Liver (tissue), 10 donors: ENCODE measurements at places on chromosomes 3 and 15. TPM values are rescaled to one million over a fixed set of nuclear protein-coding genes. Genes with fewer than 3 reads are reported as not detected.

DNA sequence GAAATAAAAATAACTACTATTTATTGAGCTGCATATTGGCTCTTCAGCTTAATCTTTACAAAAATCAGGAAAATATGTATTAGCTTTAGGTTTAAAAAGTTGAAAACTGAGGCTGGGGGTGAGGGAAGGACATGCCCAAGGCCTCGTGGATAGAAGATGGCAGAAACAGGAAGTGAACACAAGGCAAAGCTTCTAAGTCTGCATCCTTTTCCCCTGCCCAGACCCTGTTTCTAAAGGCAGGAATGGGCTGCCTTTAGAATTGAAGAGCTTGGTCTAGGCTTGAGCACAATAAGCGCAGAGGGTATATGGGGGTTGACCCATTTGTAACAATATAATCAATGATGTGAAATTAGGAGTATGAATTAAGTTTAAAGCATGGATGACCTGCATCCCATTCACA is 6.1 kb downstream of the CLDN18 start:
- no peak for DNase-seq
- H3K4me3 ChIP-seq, result no peak overlapping the region
- no peaks in the 10 kb centered on the region for H3K4me1 ChIP-seq
- no peaks in the 10 kb centered on the region for H3K27me3 ChIP-seq
- no peak overlapping the region for H3K27ac ChIP-seq

DNA sequence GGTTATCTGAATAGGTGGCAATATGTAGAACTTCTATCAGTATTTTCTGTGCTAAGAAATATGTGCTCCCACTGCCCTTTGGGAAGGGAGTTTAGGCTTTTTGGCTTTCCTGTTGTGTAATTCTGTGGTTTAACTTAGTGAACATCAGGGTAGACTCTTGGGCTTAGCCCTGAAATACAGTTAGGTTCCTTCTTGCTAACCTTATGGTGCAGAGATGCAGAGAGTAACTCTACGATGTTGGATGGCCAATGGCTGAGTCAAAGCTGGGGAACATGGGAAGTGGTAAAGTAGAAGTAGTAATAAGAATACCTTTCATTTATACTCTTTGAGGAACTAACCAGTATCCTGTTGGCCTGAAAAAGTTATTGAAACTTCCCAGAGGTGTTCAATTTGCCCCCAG is 80.8 kb upstream of the IL12A start:
- DNase-seq, result no peak
- no peak overlapping the region for H3K27ac ChIP-seq

DNA sequence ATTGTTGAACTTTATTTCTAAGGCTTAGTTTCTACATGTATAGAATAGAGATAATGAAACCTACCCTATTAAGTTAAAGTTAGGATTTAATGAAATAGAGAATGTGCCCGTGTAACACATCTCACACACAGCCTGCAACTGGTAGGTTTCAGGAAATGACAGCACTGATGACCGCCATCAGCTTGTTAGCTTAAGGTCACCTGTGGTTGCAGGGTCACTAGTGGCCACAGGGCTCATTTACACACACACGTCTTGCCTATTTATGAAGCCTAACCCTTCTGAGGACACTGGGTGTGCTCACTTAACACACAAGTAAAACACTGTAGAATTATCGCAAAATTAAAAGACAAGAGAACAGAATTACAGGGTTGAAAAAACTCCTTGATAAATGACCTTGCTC is 20.1 kb downstream of the CHRM5 start:
- no peaks in the 10 kb centered on the region for H3K27me3 ChIP-seq
- H3K4me3 ChIP-seq, result no peak overlapping the region
- no peaks in the 10 kb centered on the region for H3K36me3 ChIP-seq
- no peak for DNase-seq

KNG1 gene
- 785 TPM for polyA plus RNA-seq

- H3K27ac ChIP-seq, result no peak overlapping the region
- no peak overlapping the region for H3K4me3 ChIP-seq
- no peak for DNase-seq
- no peaks in the 10 kb centered on the region for H3K4me1 ChIP-seq
- no peaks in the 10 kb centered on the region for H3K36me3 ChIP-seq
Observed at GRCh38 chr15:88191812-88192165, 64.8 kb downstream of the NTRK3 start.

DNA sequence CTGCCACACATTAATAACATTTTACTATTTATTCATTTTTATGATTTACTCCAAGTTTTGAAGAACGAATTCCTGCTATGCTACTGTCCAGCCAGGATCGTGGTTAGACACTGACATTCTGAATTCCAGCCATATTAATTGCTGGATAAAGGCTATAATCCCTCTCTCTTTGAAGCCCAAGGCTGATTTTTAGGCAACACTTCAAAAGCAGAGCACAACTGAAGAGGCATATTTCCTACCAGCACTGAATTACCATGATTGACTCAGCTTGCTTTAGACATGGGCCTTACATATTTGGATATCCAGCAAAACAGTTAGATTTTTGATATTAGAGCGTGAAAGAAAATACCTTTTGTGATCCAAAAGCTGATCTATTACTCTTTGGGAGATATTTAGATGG is 205.0 kb downstream of the ZIC1 start:
- H3K27me3 ChIP-seq, result no peaks in the 10 kb centered on the region
- no peaks in the 10 kb centered on the region for H3K36me3 ChIP-seq
- no peak overlapping the region for H3K27ac ChIP-seq

- H3K4me3 ChIP-seq, result no peak overlapping the region
- no peaks in the 10 kb centered on the region for H3K27me3 ChIP-seq
- H3K36me3 ChIP-seq, result no peaks in the 10 kb centered on the region
Observed at GRCh38 chr3:187811585-187812250, 66.5 kb upstream of the BCL6 start.

- peaks cover 3% of the 10 kb centered on the region for H3K27me3 ChIP-seq
- DNase-seq, result no peak
- H3K4me3 ChIP-seq, result no peak overlapping the region
- H3K27ac ChIP-seq, result no peak overlapping the region
- no peaks in the 10 kb centered on the region for H3K36me3 ChIP-seq
Observed at GRCh38 chr3:140359233-140359995, 318.4 kb upstream of the TRIM42 start.

- H3K4me1 ChIP-seq, result peaks cover 1% of the 10 kb centered on the region
- no peaks in the 10 kb centered on the region for H3K27me3 ChIP-seq
- DNase-seq, result no peak
- no peak overlapping the region for H3K27ac ChIP-seq
Observed at GRCh38 chr3:113136071-113136470, 75.3 kb upstream of the BOC start.

DNA sequence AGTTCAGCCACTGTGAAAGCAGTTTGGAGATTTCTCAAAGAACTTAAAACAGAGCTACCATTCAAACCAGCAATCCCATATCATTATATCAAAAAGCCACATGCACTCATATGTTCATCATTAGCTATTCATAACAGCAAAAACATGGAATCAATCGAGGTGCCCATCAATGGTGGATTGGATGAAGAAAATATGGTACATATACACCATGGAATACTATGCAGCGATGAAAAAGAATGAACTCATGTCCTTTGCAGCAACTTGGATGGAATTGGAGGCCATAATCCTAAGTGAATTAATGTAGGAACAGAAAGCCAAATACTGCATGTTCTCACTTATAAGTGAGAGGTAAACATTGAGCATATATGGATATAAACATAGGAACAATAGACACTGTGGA is 32.1 kb downstream of the IMPG2 start:
- DNase-seq, result no peak
- no peak overlapping the region for H3K4me3 ChIP-seq
- no peak overlapping the region for H3K27ac ChIP-seq
- no peaks in the 10 kb centered on the region for H3K27me3 ChIP-seq
- no peaks in the 10 kb centered on the region for H3K4me1 ChIP-seq
- no peaks in the 10 kb centered on the region for H3K36me3 ChIP-seq

GRCh38 chr3:55551644-55552043 is 64.5 kb upstream of the WNT5A start:
- no peak for DNase-seq
- H3K27ac ChIP-seq, result no peak overlapping the region
- H3K27me3 ChIP-seq, result no peaks in the 10 kb centered on the region
- no peaks in the 10 kb centered on the region for H3K36me3 ChIP-seq
- H3K4me3 ChIP-seq, result no peak overlapping the region

SLC12A1 gene
- 0.13 TPM for polyA plus RNA-seq
